ENCODE measurements at places on chromosomes 6 and 20.

DNA sequence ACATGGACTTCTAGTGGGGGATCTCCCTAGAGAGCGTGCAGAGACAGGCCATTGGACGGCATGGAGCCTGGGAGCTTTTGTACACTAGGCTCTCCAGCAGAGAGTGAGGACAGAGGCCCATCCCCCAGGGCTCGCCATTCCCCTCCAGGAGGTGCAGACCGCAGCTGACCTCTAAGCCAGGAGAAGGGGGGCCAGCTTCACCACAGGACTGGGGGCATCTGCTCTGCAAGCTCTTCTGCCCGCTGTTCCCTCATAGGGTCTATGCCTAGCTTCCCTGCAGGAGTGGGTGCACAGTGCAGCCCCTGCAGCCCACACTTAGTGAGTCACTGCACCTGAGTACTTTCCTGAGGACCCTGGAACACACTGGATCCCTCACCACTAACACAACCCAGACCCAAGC, 94.4 kb downstream of the FHL5 start:
- no peak for DNase-seq

GRCh38 chr6:34462010-34462409, 3.9 kb upstream of the PACSIN1 start:
- DNase-seq, result no peak

- no peak for DNase-seq
These were observed 8.3 kb downstream of the SCML4 start for GRCh38 chr6:107815846-107816245.

DNA sequence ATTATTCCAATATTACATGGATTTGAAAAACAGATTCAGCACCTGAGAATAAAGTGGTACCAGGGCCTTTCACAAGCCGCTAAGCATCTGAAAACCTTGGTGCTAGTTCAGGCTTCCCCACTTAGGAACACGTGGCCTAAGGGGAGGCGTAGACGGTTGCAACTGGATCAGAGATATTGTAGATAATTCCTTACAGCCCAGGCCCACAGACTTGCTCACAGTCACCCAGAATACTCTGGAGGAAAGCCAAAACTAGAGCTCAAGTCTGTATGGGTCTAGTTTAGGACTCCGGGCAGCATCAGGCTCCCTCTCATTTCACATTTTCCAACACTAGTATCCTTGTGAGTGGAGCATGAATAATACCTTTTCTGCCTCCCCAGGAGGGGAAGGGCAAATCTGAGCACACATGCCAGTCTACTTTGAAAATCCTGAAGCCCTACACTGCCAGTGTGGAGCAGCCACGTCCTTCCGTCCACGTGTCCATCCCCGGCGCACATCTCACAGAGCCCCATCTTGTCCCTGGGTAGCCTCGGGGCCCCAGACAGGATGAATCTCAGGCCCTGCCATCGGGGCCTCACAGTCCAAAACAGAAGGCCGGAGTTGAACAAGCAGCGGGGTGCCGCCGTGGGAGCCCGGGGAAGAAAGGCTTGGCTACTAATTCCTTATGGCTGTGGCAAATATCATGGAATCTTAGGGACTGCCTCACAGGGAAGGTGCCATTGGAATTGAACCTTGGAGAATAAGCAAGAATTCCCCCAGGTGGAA, 299.3 kb downstream of the NRN1 start:
- no peak for DNase-seq

DNA sequence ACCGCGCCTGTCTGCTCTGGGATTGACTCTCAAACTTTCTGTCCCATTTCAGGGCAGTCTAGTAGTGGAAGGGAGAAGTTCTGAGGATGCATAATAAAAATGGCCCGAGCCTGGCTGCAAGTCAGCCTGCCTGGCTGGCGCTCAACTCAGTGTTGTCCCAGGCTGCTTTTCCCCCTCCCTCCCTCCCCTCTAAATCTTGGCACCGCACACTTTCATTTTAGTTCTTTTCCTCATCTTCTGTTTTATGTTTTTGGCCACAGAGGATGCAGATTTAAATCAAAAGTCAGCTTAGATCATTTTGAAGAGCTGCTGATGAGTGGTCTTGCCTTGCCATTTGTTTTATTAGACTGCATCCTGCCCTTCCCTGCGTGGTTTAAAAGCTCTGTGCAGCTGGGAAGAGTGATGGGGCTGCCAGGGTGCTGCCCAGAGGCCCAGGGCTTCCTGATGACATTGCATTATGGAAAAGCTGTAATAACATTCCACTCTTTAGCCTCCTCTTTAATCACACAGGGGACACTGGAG, 6.5 kb upstream of the UQCC2 start:
- peak; percentile 22 for DNase-seq
